ENCODE measurements at places on chromosomes 2 and 18.

GRCh38 chr2:42198466-42198865 is 29.3 kb downstream of the EML4 start:
- DNase-seq, result no peak

DNA sequence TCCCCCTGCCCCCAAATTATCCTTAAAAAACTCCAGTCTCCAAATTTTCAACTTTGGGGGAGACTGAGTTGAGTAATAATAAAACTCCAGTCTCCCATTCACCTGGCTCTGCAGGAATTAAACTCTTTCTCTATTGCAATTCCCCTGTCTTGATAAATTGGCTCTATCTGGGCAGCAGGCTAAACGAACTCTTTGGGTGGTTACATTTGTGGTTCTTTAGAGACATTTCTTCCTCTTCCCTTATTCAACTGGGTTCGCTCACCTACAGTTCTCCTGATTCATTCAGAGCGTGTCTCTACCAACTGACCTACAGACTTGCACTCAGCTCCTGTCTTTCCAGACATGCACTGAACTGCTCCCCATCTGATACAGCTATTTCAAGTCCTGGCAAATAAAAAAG is 17.1 kb upstream of the SOCS6 start:
- DNase-seq, result no peak

- no peak for DNase-seq
Observed at GRCh38 chr2:231294116-231294515, 95.7 kb downstream of the ARMC9 start.

DNA sequence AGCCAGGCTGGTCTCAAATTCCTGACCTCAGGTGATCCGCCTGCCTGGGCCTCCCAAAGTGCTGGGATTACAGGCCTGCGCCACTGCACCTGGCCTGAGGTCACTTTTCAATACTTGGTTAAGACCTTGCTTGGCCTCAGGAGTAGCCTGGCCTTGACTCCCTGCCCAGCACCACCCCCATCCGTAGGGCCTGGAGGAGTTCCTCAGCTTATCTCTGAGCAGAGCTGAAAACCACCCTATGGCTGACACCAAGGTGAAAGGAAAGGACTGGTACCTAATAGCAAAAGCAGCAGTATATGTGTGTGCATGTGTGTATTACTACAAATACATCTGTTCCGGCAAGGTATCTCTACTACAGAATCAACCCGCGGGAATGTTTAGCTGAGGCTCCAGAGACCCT is 56.0 kb downstream of the STEAP3 start:
- no peak for DNase-seq

- no peak for DNase-seq
Observed at GRCh38 chr2:68193787-68194372, 36.2 kb downstream of the PNO1 start.

- DNase-seq, result no peak
Observed at GRCh38 chr18:38174173-38174572, 608.6 kb upstream of the CELF4 start.

DNA sequence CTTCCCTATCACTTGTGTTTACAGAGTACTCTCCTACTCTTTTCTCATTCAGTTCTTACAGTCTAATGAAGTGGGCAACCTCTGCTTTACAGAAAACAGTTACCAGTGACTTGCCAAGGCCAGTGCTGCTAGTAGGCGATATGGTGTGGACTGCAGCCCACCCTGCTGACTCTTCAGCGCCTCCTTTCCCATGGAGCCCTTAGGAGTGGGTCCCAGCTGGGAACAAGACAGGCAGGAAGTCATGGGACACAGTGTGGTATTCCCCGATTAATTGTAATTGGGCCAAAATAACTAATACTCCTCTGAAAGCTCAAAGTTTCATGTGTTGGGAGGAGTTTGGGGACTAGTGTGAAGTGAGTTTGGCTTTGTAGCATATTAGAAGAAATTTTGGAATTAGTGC is 120.1 kb upstream of the EML6 start:
- no peak for DNase-seq

DNA sequence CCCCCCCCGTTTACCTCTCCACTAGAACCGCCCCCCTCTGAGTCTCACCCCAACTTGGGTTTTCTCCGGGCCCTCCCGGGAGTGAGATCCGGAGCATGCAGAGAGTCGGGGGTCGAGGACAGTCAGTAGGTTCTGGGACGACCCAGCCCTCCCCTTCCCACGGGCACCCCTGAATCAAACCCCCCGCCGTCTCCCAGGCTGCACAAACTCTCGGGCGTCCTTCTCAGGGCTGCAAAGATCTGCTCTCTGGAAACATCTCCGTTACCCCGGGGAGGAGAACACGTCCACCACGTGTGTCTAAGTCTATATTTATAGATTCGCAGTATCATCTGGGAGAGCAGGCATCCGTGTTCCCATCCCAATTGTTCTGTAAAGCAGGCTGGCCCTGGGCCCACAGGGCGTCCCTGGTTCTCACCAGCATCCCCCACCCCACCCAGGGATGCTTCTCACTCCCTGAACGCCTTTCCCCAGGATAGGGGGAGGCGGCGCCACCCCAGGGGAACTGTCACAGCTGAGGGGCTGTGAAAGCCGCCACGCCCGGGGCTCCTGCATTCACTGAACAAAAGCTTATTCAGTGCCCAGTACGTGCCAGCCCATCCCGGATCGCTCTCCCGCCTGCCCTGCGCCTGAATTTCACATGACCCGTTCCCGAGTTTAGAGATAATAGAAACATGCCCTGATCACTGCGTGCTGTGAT is 765 bp upstream of the DIPK1C start:
- no peak for DNase-seq

DNA sequence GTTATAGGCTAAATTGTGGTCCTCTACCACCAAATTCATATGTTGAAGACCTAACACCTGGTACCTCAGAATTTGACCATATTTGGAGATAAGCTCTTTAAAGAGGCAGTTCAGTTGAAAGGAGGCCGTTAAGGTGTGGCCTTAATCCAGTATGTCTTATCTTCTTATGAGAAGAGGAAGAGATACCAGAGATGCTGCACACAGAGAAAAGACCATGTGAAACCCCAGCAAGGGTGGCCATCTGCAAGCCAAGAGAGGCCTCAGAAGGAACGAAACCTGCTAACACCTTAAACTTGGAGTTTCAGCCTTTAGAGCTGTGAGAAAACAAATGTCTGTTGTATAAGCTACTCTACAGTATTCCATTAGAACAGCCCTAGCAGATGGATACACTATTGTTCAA is 528.1 kb upstream of the DCC start:
- no peak for DNase-seq

DNA sequence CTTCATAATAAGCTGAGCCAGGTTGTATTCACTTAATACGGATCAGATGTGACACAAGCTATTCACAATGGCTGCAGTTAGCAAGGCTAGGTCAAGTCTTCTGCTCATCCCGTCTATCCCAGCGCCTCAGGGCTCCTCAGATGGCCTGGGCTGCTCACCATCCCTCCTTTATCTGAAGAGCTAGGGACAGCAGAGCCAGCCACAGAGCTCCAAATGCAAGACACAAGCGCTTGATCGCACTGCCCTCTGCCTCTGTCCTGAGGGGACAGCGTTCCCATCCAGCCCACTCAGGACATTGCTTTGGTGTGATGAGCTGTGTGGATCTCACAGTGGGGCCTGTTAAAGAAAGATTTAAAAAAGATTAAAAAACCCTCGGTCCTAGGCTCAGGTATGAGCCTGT is 254.4 kb upstream of the HS6ST1 start:
- DNase-seq, result no peak

GRCh38 chr2:8472545-8473323 is 209.1 kb upstream of the ID2 start:
- peak; percentile 62 for DNase-seq

- no peak for DNase-seq
Observed at GRCh38 chr18:39638224-39638623, 2072.6 kb upstream of the CELF4 start.

DNA sequence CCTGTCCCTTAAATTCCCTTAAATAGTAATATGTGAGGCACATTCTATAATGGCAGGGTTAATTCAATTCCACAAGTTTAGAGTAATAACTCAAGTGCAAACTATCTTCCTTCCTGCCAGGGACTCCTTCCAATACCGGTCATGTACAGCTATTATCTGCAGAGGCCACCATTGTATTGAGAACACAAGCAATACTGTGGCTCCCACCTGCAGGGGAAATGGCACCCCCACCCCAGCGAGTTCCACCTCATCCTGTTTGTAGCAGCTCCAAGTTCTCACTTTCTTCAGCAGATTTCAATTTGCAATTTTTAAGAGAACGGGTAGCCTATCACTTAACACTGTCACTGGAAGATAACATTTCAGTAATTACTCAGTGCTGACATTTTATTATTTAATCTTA is 172.1 kb upstream of the PID1 start:
- no peak for DNase-seq

DNA sequence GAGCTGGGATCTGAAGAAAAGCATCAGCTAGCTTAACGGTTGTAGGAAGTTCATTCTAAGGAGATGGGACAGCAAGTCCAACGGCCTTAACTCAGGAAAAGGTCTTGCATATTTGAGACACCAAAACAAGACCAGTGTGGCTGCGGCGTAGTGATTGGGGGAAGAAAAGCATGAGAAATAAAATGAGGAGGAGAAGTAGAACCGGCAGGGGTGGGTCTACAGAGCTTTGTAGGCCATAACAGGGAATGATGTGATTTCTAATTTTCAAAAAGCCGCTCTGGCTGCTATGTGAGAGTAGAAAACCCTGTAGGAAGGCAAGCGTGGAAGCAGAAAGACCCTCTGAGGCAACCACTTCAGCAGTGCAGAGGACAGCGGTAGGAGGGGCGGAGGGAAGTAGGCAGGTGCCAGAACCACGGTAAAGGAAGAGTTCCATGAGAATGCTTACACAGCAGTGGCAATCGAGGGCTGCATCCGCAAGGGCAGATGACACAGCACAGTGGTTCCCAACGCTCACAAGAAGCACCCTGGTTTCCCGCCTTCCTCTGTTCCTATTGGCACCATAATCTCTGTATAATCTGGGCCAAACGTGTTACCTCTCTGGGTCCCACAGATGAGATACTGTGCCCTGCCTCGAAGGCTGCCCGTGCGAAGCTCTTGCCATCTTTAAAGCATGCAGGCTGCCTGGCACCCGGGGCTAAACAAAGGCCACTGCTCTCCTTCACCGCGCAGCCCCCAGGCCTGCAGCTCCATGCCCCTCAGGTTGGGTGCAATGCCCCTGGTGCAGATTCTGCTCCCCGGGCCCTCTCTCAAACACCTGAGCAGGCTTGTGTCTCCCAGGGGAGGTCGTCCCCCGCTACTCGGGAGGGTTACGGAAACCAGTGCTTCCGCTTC is 795 bp downstream of the ANKRD39 start:
- peak; percentile 35 for DNase-seq

- DNase-seq, result no peak
Observed at GRCh38 chr18:47788621-47789020, 141.8 kb downstream of the SMAD2 start.

DNA sequence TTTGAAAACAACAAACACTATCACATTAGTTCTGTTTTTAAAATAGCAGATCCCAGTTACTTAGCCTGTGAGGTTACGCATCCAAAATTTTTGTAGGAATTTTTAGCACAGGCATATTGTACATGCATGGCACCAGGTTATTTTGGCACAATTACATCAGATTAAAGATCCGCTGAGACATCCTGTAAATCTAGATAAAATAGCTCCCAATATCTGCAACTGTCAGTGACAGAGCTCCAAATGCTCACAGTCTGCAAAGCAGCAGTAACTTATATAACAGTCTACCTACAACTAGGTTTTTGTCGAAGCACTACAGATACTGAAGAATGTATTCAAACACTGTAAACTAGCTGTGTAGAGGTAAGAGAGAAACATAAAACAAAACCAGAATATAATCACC is 200.7 kb upstream of the KCNH7 start:
- DNase-seq, result no peak

GRCh38 chr2:144642131-144642530 is 122.2 kb upstream of the ZEB2 start:
- no peak for DNase-seq

DNA sequence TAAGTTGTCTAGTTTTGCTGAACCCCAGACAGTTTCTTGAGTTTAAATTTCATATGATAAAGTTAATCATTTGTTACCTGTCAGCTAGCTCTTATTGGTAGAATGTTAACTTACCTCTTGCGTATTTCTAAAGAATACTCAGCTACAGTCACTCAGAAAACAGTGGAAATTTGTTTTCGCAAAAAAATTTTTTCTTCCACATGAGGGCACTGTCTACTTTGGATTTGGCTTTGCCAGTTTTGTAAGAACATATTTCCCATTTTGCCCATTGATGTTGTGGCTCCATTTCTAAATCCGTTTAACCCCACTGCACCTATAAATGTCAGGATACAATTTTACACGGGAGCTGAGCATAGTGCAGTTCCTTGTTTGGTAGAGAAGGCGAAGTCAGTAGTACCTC is 19.1 kb upstream of the GCFC2 start:
- no peak for DNase-seq

DNA sequence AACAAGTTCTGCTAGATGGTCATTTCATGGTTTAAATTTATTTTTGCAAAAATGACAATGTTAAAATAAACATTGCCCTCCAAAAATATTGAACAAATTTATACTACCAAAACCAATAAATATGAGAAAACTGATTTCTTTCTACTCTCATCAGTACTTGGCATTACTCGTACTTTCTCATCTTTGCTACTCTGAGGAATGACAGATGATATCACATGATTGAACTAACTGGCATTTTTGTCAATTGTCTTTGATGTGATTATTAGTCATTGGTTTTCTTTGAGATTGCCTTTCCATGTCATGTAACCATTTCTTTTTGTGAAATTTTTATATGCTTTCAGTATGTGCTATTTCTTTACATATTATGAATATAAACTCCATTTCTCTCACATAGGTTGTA is 167.0 kb upstream of the ITGA4 start:
- DNase-seq, result no peak

DNA sequence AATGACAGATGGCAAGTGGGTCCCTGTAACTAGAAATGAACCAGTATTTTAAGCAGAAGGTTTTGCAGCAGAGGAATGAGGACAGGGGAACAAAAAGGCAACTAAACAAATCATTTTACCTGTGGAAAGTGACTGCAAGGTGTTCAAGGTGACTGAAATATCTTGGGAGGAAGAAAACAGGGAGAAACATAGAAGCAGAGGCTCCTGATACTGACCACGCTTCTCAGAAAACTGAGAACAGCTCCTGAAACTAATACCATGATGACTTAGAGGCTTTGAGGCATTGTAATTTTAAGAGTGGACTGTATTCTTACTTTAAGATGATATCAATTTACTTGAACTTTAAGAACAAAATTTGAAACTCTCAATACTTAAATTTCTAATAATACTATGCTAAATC is at the start of gene DYTN:
TSS of gene DYTN (minus strand) at position 101 of the 400 bp plus-strand sequence. CDS start 117 bp downstream, outside the sequence.
- no peak for DNase-seq

DNA sequence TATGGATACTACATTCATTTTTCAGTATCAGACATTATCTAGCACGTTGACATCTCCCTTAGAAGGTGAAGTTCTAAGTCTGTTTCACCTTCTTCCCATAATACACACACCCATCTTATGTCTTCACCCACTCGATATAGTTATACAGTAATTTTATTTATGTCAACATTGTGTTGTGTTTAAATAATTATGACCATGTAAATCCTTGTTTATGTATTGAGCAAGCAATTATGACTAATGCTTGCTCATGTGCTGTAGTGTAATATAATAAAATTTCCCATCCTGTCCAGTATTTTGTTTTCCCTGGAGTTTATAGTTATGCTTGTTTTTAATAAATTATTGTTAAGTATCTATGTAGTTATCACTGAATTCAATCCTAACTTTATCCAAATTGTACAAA is 163.2 kb downstream of the MTX2 start:
- DNase-seq, result no peak

- DNase-seq, result no peak
Observed at GRCh38 chr18:12751891-12752290, 49.0 kb downstream of the PSMG2 start.
